Suprapubic skin (tissue), 4 donors: ENCODE measurements at places on chromosomes 13 and 19.

GRCh38 chr13:55255236-55255635, 1885.5 kb upstream of the PRR20A start:
- H3K27ac ChIP-seq, result no peak overlapping the region
- no peaks in the 10 kb centered on the region for H3K27me3 ChIP-seq
- no peaks in the 10 kb centered on the region for H3K36me3 ChIP-seq

- peaks cover 25% of the 10 kb centered on the region for H3K27me3 ChIP-seq
- no peaks in the 10 kb centered on the region for H3K36me3 ChIP-seq
- peaks cover 6% of the 10 kb centered on the region for H3K4me1 ChIP-seq
- no peak overlapping the region for H3K27ac ChIP-seq
- no peak for DNase-seq
These were observed 16.6 kb downstream of the PLK5 start for GRCh38 chr19:1540365-1540925.

GRCh38 chr19:18867199-18867598, 28.8 kb downstream of the CERS1 start:
- no peak overlapping the region for H3K4me3 ChIP-seq
- no peak overlapping the region for H3K27ac ChIP-seq
- no peak for DNase-seq
- peaks cover 22% of the 10 kb centered on the region for H3K4me1 ChIP-seq

DNA sequence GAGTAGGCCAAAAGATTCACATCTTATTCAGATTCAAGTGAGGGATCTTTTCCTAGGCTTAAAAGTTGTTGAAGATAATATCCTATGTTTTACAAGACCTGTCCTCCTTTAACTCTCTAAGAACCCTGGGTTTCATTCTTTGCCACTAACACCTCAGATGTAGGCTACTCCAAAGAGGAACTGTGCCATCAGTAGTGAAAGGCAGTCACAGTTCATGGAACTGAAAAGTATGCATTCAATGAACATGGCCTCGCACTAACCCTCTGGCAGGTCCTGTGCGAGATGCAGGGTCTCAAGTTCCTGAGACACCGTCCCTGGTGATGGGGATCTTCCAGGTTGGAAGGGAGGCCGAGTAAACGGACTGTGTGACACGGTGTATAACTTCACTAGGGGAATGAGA, 4.3 kb downstream of the LGALS14 start:
- no peak for DNase-seq
- no peaks in the 10 kb centered on the region for H3K36me3 ChIP-seq
- no peak overlapping the region for H3K27ac ChIP-seq
- no peak overlapping the region for H3K4me3 ChIP-seq
- no peaks in the 10 kb centered on the region for H3K27me3 ChIP-seq
